ENCODE measurements at places on chromosomes 5 and 9.
A peak's percentile ranks its signal among the peaks of the same experiment; 100 is the strongest.

DNA sequence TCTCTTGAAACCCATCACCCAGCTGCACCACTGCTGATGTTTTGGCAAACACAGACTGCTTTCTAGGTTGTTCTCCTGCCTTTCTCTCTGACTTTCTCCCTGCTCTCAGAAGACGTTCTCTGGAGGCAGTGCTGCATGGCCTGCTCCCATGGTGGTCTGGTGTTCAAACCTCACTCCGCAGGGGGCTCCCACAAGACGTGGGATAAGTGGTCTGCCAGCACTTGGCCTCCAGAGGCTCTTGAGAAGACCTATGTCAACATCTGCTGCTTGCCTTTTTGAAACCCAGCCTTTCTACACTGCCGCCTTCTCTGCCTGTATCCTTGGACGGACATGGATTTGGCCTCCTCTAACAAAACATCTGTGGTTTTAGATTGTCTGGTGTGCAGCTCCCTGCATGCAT, 16.6 kb downstream of the USP20 start:
- H3K36me3 ChIP-seq, result no peaks in the 10 kb centered on the region
- no peaks in the 10 kb centered on the region for H3K4me1 ChIP-seq
- no peaks in the 10 kb centered on the region for H3K27me3 ChIP-seq
- H3K27ac ChIP-seq, result no peak overlapping the region
- DNase-seq, result no peak

- peak; percentile 56 for DNase-seq
- no peak overlapping the region for H3K27ac ChIP-seq
- no peaks in the 10 kb centered on the region for H3K27me3 ChIP-seq
These were observed 359.7 kb downstream of the TRIM32 start for GRCh38 chr9:117046666-117047327.

GRCh38 chr9:109870365-109870764, 90.4 kb downstream of the PALM2AKAP2 start:
- no peaks in the 10 kb centered on the region for H3K36me3 ChIP-seq
- no peak overlapping the region for H3K27ac ChIP-seq
- peaks cover 9% of the 10 kb centered on the region for H3K4me1 ChIP-seq
- DNase-seq, result no peak
- H3K27me3 ChIP-seq, result no peaks in the 10 kb centered on the region

- no peaks in the 10 kb centered on the region for H3K4me1 ChIP-seq
- DNase-seq, result no peak
- H3K27me3 ChIP-seq, result no peaks in the 10 kb centered on the region
- no peak overlapping the region for H3K4me3 ChIP-seq
- no peaks in the 10 kb centered on the region for H3K36me3 ChIP-seq
- H3K27ac ChIP-seq, result no peak overlapping the region
These were observed 176.7 kb downstream of the PARP8 start for GRCh38 chr5:50843091-50843490.

DNA sequence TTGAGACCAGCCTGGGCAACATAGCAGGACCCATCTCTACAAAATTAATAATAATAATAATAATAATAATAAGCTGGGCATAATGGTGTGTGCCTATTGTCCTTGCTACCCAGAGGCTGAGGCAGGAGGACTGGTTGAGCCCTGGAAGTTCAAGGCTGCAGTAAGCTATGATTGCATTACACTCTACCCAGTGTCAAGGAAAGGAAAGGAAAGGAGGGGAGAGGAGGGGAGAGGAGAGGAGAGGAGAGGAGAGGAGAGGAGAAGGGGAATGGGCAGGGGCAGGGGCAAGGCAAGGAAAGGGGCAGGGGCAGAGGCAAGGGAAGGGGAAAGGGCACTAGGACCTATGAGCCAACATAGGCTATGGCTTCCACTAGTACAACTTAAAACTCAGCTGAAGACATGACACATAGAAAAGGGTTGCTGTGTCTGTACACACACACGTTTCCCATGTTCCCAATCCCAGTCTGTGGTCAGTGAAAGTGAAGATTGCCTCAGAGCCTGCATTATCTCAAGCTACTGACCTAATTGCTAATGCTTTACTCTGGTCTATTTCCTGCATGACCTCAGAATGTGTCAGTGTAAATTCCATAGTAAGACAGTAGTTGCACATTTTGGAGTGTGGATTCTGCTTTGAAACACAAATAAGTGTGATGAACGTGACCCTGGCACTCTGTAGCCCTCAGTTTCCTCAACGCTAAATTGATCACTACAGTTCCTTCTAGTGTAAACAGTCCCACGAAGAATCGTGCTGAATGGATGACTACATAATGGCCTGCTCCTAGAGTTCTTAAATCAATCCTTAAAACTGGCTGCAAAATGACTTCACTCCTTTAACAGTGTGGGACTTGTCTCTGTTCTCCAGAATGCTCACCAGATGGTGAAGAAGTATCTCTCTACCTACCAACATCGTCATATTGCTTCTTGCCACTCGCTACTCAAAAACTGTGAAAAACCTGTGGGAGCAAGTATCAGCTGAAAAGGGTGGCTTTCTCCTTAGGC, 497.0 kb downstream of the RAB3C start:
- no peak overlapping the region for H3K4me3 ChIP-seq
- no peak overlapping the region for H3K27ac ChIP-seq
- no peak for DNase-seq
- H3K27me3 ChIP-seq, result no peaks in the 10 kb centered on the region

DNA sequence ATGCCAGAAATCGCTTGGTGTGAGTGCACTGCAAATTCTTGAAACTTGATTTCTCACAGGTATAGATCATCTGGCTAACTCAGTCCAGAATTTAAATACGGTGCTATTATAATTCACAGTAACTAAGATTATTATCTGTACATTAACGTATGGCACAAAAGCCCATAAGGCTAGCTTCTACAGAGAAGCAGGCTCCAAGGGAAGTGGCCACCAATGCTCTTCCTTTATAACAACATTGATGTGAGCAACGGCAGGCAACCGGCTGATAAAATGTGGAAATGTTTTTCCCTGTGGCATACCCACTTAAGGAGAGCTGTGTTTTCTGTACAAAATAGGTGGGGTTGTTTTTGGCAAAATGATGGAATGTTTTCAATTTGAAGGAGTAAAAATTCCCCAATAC, 35.7 kb downstream of the SEMA4D start:
- no peak for DNase-seq
- H3K27ac ChIP-seq, result peak overlapping the region; percentile 77
- H3K4me3 ChIP-seq, result no peak overlapping the region
- H3K27me3 ChIP-seq, result no peaks in the 10 kb centered on the region

DNA sequence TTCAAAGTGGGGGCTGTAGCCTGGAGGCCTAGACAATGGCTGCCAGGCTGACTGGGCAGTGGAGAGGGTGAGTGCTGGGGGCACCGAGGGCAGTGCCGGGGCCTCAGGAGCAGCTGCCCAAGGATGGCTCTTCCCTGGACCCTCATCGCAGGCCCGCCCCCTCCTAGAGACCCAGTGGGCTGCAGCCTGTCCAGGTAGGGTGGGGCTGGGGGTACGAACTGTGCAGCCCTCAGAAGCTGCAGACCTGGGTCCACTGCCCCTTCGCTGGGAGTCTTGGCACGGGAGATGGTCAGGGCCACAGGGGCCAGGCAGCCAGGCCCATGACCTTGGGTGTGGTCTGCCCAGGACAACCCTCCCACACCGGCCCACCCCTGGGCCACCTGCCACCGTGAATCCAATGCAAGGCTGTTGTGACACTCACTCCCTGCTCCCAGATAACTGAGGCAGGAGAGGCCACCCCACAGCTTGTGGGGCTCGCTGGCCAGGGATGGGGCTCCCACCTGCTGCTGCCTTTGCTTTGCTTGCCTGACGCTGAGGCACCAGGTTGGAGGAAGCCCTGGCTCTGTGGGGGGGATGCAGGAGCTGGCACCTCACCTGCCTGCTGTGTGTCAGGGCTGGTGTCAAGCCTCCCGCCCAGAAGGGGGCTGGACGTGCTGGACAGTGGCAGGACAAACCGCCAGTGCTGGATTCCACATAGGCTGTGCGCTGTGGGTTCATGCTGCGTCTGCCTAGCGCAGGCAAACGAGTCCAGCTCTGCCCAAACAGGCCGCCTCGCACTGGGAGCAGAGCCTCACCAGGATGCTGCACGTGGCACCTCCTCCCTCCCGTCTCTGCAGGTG, 23.1 kb upstream of the SLC9A3 start:
- H3K4me3 ChIP-seq, result no peak overlapping the region
- H3K4me1 ChIP-seq, result no peaks in the 10 kb centered on the region
- no peaks in the 10 kb centered on the region for H3K36me3 ChIP-seq
- H3K27ac ChIP-seq, result no peak overlapping the region

GRCh38 chr9:30197453-30197852, 2187.0 kb upstream of the ACO1 start:
- peaks cover 4% of the 10 kb centered on the region for H3K36me3 ChIP-seq
- H3K27ac ChIP-seq, result no peak overlapping the region
- DNase-seq, result no peak
- H3K4me3 ChIP-seq, result no peak overlapping the region
- H3K4me1 ChIP-seq, result no peaks in the 10 kb centered on the region

DNA sequence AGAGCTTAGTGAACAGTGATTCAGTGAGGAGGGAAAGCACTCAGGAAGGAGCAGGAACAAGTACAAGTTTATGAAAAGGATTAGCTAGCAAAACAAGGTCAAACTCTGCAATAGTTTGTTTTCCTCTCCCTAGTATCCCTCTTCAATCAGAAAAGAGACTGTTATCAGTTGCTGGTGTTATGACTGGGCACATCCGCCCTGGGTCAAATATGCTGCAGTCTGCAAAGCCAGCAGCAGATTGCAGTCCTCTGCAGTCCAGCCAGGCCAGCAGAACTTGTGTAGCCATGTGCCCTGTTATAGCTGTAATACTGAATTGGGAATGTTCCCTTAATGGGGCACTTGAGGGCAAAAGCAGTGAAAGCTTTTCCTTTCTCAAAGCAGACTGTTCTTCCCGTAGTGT, 12.0 kb downstream of the PCDHAC2 start:
- H3K27me3 ChIP-seq, result no peaks in the 10 kb centered on the region
- H3K36me3 ChIP-seq, result no peaks in the 10 kb centered on the region
- no peak overlapping the region for H3K27ac ChIP-seq
- no peak for DNase-seq
- no peak overlapping the region for H3K4me3 ChIP-seq

DNA sequence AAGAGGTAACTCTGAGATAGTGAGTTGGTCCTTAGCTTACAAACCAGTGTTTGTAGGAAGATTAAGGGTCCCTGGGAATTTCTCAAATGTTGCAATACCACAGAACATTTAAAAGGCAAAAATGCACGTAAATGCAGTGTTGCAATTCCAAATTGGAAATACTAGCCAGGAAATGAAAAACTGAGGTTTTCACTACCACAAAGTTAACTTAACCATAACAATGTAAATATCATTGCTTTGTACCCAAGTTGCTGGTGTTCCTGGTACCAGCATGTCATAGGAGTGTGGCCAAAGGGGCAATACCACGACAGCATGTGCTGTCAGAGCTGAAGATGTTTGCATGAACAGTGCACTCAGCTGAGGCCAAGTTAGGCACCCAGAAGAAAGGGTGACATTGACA, 382.9 kb downstream of the GLIS3 start:
- no peak overlapping the region for H3K27ac ChIP-seq
- DNase-seq, result no peak
- no peaks in the 10 kb centered on the region for H3K36me3 ChIP-seq
- no peaks in the 10 kb centered on the region for H3K27me3 ChIP-seq

DNA sequence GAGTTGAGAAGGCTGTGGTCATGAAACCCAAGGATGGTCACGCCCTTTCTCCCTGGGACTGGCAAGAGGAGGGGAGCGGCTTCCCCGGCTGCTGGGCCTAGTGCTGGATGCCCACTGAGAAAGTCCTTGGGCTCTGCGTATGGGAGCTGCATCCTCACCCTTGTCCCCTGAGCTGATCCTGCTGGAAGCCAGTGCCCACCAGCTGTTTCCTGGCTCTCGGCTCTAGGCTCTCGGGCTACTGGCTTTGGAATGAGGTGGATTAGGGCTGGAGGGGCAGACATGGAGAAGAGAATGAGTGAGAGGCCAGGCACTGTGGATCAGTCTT, 149.3 kb upstream of the PPP1R26 start:
- DNase-seq, result no peak
- H3K27ac ChIP-seq, result no peak overlapping the region
- no peaks in the 10 kb centered on the region for H3K27me3 ChIP-seq

DNA sequence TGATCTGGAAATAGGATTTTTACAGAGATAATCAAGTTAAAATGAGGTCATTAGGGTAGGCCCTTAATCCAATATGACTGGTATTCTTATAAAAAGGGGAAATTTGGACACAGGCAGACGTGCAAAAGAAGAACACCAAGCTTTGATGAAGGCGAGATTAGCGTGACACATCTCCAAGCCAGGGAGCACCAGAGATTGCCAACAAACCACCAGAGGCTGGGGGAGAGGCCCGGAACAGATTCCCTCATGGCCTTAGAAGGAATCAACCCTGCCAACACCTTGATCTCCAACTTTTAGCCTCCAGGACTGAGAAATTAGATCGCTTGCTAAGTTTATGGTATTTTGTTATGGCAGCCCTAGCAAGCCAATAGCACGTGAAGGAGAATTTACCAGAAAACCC, 10.8 kb upstream of the ARSI start:
- no peak for DNase-seq
- no peaks in the 10 kb centered on the region for H3K36me3 ChIP-seq
- no peaks in the 10 kb centered on the region for H3K27me3 ChIP-seq
- H3K4me1 ChIP-seq, result no peaks in the 10 kb centered on the region
- no peak overlapping the region for H3K4me3 ChIP-seq
- H3K27ac ChIP-seq, result no peak overlapping the region

DNA sequence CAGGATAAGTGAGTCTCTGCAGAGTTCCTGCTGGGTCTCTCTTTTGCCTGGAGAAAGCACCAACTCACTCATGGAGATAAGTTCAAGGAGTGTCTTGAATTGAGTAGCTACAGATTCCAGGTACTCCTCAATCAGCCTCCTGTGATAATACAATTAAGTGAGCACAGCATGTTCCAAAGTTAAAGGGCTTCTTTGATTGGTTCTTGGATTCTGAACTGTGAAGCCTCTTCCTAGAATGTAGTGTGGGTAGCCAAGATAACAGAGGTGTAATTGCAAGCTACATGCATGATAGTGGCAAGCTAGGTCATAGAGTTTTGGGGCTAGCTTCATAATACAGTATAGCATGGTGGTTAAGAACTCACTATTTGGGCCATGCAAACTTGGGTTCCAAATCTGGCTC, 23.2 kb upstream of the CARNMT1 start:
- H3K4me1 ChIP-seq, result no peaks in the 10 kb centered on the region
- DNase-seq, result no peak
- H3K27ac ChIP-seq, result no peak overlapping the region
- H3K4me3 ChIP-seq, result no peak overlapping the region
- H3K27me3 ChIP-seq, result no peaks in the 10 kb centered on the region

DNA sequence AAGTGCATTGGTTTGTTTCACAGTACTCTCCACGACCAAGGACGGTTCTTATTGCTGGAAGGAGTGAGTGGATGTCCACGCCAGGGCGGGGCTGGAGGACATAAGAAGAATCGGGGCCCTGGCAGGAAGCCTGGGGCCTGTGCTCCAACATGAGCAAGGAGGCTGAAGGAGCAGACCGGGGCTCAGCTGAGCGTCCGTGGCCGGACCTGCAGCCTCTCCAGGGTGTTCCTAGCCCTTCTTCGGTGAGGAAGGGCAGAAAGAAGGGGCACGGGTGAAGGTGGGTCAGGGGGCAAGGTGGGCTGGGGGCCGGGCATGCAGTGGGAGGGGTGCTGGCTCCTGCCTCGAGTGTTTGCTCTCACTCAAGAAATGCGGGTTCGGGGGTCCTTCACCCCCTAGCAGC, 18.1 kb downstream of the FAM78A start:
- DNase-seq, result peak; percentile 0
- no peaks in the 10 kb centered on the region for H3K27me3 ChIP-seq
- H3K4me1 ChIP-seq, result no peaks in the 10 kb centered on the region
- no peak overlapping the region for H3K4me3 ChIP-seq

- no peak overlapping the region for H3K27ac ChIP-seq
- H3K27me3 ChIP-seq, result no peaks in the 10 kb centered on the region
- no peak for DNase-seq
These were observed 4.6 kb downstream of the SMC5 start for GRCh38 chr9:70263421-70263820.

Measured in GM23338 (cell line).